ENCODE measurements at places on chromosomes 12 and 14. TPM values are rescaled to one million over a fixed set of nuclear protein-coding genes. Genes with fewer than 3 reads are reported as not detected.

OVCH1 gene
- not detected for total RNA-seq

ADAM20 gene
- total RNA-seq, result not detected

AQP2 gene
- total RNA-seq, result 0.10 TPM

PTPRO gene
- 12.3 TPM for total RNA-seq

CPNE6 gene
- not detected for total RNA-seq

MYH6 gene
- not detected for total RNA-seq

DNA sequence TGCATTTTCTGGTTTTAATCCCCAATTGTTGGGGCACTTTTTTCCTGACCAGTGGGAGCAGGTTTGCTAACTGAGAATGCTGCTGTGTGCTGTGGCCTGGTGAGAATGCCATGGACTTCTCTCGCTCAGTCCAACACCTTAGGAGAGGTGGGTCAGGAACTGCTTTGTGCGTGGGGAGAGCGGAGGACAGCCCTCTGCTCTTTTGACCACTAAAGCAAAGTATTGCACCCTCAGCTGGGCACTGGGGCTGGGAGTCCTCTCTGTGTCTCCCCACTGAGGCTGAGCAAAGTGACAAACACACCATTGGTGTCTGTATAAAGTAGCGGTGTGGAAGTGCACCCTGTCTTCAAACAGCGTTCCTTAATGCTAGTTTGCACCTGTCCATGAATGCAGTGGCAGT, 136.2 kb downstream of the SAMD4A start:
- DNase-seq, result no peak

- no peak for DNase-seq
These were observed 249.1 kb upstream of the PPFIA2 start for GRCh38 chr12:82008251-82008650.

DNA sequence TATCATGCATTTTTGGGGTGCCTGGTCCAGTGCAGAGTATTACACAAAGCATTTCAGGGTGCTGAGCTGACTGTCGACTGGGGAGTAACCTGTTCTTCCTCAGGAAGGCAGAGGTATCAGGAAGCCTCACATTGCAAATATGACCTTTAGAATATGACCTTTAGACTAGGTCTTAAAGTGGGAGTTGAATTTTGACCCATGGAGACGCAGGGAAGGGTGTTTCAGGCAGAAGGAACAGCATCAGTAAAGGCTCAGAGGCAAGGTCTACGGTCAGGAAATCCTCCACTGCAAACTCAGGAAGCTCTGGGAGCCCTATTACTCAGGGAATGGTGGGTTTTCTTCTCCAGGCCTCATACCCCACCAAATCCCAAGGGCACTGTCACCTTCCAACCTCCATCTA, 11.3 kb downstream of the HNF1A start:
- no peak for DNase-seq

GRCh38 chr14:66133666-66134065, 352.5 kb upstream of the CCDC196 start:
- DNase-seq, result no peak

GRCh38 chr12:94190623-94191022, 42.2 kb downstream of the PLXNC1 start:
- no peak for DNase-seq

GRCh38 chr12:124286414-124286813, 8.5 kb upstream of the RFLNA start:
- DNase-seq, result peak; percentile 51

- no peak for DNase-seq
These were observed 191.5 kb upstream of the CAND1 start for GRCh38 chr12:67077617-67078016.

DNA sequence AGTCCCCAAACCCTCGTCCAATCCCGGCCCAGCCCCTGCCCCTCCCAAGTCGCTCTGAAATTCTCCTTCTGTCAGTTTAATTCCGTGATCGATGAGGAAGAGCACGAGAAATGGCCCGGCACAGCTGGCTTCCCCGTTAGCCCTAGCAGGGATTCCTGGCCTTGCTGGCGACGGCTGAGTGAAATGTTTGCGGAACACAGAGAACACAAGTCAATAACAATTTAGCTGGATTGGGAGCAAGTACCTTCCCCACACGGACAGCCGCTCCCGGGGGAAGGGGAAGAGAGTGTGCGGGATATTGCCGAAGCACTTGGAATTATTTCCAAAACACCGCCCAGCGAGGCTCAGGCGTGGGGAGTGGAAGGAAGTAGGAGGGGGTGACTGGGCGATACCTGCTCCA, 134.6 kb downstream of the RBM19 start:
- DNase-seq, result no peak

- DNase-seq, result peak; percentile 92
These were observed 10.2 kb downstream of the ARHGDIB start for GRCh38 chr12:14950982-14951746.

DNA sequence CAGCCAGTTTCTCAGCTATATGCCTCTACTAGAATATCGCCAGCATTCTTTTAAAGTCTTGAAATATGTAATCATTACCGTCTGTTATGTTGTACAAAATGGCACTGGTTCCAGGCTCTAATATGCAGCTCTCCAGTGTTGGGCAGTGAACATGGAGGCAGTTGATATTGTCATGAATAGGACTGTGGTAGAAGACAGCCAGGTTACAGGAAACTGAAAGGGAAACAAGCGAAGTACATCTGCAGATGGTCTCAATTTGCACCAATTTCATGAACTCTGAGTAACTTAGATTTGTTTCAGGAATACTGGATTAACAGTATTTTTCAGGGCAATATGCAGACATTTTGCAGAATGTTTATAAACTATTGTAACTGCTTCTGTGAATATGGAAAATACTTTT, 13.4 kb upstream of the KLHL42 start:
- no peak for DNase-seq

GRCh38 chr12:47907851-47908454, 3.2 kb upstream of the VDR start:
- DNase-seq, result no peak

DNA sequence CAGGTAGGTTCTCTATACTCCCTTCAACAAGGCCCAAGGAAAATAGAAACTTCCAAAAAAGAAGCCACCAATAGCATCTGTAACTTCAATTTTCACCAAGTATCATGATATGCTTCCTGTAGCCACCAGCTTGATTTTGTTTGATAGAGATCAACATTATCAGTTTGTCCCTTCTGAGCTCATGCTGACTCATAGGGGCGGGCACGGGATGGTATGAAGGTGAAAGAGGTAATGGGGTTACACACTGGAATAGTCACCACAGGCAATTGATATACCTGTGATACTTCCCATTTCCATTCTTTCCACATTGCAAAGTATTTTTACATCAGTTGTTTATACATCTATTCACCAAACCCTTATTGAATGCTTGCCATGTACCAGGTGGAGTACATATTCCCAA, 134.1 kb downstream of the KCNA5 start:
- peak; percentile 77 for DNase-seq

- peak; percentile 12 for DNase-seq
These were observed 160.0 kb downstream of the TRHDE start for GRCh38 chr12:72432037-72432604.

DNA sequence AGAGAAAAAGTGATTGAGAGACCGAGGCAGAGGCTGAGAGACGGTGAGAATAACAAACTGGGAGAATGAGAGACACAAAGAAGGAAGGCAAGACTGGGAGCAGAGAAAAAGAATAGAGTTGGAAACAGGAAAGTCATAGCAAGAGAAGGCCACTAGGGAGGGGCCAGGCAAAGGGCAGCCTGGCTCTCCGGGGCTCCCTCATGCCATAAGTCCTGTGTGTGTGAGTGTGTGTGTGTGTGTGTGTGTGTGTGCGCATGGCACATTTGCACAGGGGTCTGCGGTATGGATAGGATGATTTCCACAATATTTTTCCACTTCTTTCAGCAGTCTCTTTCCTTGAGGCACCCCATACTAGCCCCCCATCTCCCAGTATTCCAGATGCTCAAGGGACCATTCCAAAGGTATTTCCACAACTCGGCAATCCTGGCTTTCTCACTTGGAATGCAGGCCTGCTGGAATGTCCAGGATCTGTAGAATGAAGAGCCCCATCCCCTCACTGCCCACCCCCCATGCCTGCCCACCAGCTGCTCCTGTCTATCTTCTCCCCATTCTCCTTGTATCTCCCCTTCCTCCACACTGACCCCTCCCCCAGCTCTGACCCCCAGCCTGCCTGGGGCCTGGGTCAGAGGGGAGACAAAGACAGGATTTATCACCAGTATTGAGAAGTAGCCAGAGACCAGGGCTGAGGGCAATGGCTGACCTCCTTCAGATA, 9.0 kb downstream of the GPR84 start:
- no peak for DNase-seq

- no peak for DNase-seq
These were observed 450 bp downstream of the DDN start for GRCh38 chr12:48998497-48999353.
